Stimulated activated CD8-positive, alpha-beta memory T cell treated with anti-CD3 and anti-CD28 coated beads, Interleukin-4, amount 100 ng/mL, for 4 hours (primary cell): ENCODE measurements at places on chromosomes 6 and 20.

DNA sequence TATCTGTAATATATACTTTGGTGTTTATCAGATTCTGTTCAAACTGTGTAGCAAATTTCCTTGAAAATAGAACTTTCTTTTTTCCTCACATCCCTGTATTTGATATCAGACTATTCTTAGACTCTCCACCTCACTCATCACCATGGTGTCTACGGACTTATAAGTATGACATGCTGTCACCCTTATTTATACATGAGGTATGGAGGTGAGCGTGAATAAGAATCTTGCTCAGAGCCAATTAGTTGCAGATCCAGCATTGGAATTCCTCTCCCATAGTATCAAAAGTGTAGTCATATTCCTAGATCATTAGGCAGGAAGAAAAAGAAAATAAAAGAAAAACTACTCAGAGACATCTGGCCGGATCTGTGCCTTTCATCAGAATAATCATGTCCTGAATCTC lies 43.0 kb downstream of the TPD52L1 start:
- no peak for DNase-seq

DNA sequence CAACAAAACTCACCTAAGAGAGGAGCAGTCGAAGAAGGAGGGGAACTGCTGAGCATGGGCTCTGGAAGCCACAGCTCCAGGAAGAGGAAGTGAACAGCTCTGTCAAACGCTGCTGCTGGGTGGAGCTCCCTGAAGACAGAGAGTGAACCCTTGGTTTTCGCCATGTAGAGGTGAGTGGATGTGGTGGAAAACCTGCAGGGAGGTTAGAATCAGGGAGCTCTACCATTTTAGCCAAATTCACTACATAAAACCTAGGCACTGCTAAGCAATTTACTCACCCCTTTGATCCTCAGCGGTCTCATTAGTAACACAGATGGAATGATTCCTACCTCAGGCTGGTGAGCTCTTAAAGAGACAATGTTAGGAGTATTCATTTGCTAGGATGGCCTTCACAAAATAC lies 19.4 kb upstream of the TFAP2A start:
- no peak for DNase-seq

GRCh38 chr6:9138936-9139335 lies 703.6 kb upstream of the SLC35B3 start:
- DNase-seq = no peak

DNA sequence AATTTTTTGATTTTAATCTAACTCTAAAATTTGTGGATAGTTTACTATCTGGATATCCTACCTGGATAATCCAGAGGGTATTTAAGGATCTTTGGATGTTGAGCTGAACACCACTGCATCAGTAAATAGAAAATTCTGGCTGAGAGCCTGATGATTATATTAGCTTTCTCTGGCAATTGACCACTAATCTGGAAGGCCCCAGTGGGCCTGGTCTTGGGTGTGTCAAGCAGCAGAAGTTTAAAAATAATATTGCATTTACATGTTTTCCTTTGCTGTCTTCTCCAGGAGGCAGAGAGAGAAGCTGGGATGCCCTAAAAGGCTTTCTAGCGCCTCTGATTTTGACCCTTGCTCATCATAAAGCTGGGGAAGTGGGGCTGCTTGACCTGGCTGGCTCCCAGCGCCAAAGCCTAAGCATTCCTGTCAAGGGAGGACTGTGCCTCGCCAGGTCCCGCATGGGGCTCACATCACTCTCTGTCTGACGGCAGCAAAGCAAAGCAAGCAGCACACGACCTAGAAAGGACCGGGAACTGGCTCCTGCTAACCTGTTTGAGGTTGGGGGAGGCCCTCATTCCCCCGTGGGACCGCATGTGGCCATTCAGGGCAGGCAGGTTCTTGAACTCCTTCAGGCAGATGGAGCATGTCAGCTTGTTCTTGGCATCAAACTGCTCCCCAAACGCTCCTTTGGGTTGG lies 46.6 kb upstream of the MRPS10 start:
- DNase-seq = no peak

GRCh38 chr6:77457720-77458349 lies 5.5 kb downstream of the HTR1B start:
- DNase-seq = no peak

DNA sequence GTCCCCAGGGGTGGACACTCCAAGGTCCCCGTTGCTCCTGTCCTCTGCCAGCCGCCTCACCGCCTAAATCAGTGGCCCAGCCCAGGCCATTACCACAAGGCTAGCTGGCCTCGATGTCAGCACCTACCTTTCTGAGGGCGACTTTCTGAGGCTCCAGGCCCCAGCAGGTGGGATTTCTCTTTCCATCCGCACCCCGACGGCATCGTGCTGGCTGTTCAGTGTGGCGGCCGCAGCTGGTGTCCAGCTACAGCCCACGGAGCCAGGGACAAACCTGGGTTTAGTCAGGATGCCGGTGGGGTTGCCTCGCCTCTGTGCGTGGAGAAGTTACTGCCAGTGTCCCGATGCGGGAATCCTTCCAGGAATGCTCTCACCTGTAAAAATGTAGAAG lies 60.8 kb downstream of the ERMARD start:
- DNase-seq = no peak

GRCh38 chr6:133817460-133818047 lies 71.4 kb upstream of the TCF21 start:
- no peak for DNase-seq

DNA sequence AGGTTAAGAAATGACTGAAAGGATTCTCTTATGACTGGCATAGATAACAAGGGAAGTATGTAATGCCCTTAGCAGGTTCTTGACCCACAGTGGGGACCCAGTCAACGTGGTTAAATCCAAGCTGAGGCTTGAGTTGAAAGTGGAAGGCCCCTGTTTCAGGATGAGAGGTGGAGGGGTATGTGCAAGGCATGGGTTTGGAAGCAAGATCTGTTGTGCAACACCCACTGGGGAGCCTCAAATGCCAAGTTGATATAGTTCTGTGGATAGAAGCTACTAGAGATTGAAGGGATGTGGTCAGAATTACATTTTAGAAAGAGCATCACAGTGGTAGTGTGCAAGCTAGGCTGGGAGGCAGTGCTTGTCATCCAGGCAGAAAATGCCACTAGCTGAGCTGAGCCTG lies 5.1 kb downstream of the PABPC1L start:
- no peak for DNase-seq

DNA sequence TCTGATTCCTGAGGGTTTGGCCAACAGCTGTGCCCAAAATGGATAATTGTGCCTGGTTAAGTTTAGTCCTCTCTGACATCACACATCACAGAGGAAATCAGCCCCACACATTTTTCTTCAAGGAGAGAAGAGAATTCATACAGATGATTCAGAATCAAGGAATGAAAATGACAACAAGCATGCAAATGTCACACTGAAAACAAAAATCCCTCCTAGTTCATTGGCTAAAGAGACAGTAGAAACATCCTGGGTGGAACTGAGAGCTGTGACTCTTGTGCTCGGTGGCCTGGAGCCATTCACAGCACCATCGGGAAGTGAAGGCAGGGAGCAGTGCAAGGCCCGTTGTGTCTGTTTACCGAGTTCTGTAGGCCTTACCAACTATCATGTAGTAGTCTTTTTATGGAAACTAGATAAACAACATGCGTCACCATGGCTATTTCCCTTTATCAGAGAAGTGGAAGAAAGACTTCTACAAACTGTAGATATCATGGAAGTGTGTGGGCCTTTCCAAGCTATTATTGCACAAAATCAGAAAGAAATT lies 81.7 kb upstream of the TENT5A start:
- no peak for DNase-seq

DNA sequence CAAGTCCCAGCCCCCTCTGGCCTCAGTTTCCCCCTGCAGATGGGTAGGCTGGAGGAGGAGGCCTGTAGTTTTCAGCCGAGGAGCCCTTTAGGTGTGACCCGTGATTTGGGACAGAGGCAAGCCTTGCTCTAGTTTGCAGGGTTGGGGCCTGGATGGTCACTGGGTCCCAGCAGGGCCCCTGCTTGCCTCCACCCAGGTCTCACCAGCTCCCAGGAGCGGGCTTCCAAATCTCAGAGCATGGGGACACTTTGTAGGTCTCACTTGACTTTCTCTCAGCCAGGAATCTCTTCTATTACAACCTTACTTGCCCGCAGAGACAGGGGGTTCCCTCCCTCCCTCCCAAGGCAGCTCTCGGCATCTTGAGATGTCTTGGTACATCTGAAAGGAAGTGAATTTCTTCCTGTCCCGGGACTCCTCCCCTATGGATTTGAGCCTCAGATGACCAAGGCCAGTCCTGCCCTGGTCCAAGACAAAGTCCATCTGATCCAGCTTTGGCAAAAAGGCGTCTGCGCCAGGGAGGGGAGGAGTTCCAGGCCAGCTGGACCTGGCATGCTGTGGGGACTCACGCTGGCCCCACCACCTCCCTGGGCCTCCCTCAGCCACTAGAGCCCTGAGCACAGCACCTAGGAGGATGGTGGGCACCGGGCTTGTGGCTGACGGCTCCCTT lies 47.4 kb downstream of the SRC start:
- DNase-seq = no peak

- DNase-seq = no peak
Observed at GRCh38 chr20:33437141-33437911, 6.2 kb downstream of the SNTA1 start.

DNA sequence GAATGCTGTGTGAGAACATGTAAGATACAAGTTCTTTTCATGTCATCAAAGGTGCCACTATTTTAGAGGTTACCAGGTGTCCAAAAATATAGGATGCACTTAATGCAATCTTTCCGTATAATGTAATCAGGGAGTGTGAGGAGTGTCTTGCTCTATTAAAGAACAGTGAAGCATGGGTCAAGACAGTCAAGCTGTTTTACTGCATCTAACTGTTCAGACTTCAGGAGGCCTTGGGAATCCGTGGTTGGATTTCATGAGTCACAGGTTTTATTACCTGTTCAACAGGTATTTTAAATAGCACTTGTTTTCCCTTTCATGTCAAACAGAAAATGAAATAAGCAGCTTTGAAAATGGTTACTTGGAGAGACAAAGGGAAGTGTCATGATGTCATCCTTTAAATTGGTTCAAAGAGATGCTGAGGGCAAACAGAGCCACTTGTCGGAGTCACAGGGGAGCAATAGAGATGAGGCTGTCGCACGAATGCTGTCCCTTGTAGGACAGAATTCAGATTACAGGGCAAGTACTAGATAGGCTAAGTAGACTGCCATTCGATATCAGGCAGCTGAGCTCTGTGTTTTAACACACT lies 621.5 kb downstream of the QKI start:
- no peak for DNase-seq

- DNase-seq = no peak
Observed at GRCh38 chr6:96520171-96521115, 1.2 kb upstream of the UFL1 start.

GRCh38 chr20:40037511-40037910 lies 651.5 kb downstream of the MAFB start:
- no peak for DNase-seq

GRCh38 chr20:1376408-1377270 lies 16.2 kb downstream of the FKBP1A start:
- DNase-seq = no peak

- DNase-seq = no peak
Observed at GRCh38 chr20:47350691-47351545, 5.6 kb downstream of the ZMYND8 start.

- DNase-seq = no peak
Observed at GRCh38 chr6:116215414-116215813, 38.5 kb downstream of the TSPYL4 start.

GRCh38 chr6:130882370-130882769 lies 55.2 kb downstream of the SMLR1 start:
- no peak for DNase-seq

- no peak for DNase-seq
Observed at GRCh38 chr6:88605271-88605670, 358.1 kb downstream of the RNGTT start.

DNA sequence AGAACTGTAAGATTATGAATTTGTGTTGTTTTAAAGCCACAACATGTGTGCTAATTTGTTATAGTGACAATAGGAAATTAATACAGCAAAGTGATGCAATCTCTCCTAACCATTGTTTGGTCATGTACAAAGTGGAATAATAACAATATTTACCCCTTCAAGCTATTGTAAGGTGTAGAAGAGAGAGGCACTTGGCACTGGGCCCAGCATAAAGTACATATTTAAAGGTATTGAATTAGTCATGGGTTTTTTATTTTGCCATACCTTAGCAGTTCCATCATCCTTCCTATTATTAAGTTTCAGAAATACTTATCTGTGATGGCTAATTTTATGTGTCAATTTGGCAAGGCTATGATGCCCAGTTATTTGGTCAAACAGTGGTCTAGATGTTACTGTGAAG lies 322.4 kb upstream of the TSHZ2 start:
- DNase-seq = no peak

GRCh38 chr6:53294095-53294494 lies 54.7 kb downstream of the ELOVL5 start:
- no peak for DNase-seq

DNA sequence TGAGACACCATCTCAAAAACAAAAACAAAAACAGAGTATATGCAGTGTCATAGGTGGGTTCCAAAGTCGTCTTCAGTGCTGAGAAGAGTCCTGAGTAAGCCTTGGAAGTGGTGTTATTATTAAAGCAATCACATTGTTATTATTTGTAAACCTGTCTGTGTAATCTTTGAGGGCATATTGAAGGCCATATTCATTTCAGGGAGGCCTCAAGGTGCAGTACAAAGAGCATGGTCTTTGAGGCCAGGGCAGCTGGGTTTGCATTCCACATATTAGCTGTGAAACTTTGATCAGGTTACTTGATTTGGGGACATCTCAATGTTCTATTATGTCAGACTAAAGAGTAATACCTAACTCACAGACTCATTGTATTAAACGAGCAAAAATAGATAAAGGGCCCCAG lies 139.3 kb upstream of the SOX4 start:
- DNase-seq = no peak

- no peak for DNase-seq
Observed at GRCh38 chr6:7115543-7116231, 7.9 kb downstream of the RREB1 start.

DNA sequence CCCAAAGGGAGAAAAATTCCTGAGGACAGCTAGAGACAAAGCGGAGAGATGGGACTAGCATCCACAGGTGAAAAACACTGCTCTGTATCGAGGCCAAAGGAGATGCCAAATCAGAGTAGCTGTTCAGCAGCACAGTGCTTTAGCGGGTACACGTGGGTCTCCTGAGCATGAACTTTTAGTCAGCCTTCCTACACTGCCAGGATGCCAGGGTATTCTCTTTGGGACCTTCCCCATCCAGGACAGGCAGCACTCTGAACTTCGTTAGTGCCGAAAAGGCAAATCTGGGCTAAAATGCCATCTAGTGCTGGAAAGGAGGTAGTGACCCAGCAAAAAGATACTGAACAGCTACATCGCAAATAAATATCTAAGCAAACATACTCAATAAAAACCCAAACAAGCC lies 64.9 kb downstream of the C6orf58 start:
- no peak for DNase-seq

- no peak for DNase-seq
Observed at GRCh38 chr6:152879681-152880080, 103.2 kb downstream of the FBXO5 start.

- DNase-seq = no peak
Observed at GRCh38 chr20:10855778-10856177, 182.0 kb upstream of the JAG1 start.

DNA sequence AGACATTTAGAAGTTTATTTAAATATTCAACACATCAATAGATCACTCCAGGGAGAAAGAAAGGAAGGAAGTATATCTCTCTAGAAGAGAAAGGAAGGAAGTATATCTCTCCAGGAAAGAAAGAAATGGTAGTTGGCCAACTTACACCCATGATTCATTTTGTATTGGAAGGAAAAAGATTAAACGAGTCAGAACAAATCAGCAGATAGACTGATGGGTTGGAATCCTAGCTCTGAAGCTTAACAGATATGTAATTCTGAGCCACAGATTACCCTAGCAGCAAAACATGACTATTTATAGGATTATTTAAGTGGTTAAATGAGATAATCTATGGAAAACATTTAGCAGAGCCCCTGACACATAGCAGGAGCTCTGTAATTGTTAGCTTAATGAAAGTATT lies 27.1 kb downstream of the COL12A1 start:
- DNase-seq = no peak

- DNase-seq = no peak
Observed at GRCh38 chr20:46122071-46122470, 4.0 kb downstream of the CD40 start.
